ENCODE measurements at places on chromosomes 2 and 18.

GRCh38 chr18:57121542-57122112, 25.3 kb upstream of the BOD1L2 start:
- no peak for DNase-seq

DNA sequence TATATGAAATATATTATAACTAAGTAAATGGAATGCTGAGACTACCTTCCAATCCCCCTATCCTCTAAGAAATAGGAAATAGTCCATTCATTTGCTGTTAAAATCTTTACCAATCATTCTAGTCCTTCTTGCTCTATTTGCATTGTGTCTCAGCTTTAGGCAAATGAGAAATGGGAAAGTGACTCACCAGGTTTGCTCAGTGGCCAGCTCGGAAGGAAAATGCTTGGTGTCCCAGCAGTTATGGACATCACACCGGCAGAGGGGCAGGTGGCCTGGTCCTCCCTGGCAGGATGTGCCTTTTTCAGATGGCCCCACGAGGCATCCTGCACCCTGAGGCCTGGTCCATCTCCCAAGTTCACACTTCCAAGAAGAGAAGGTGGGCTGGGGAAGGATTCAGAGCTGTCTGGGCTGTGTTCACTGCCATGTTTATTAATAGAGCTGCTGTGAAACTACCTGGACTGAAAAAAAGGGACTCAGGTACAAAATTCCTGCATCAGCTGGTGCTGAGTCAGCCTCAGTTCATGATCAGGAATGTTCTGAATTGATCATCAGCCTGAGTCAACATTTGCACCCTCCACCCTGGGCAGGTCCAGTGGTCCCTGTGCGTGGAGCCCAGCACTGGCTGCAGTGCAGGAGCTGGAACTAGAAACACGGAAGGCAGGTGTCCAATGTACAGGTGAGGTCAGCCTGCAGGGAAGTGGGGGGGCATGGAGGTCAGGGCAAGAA, 60.1 kb upstream of the ARL4C start:
- DNase-seq: no peak

- peak; percentile 36 for DNase-seq
These were observed 286.2 kb upstream of the EPAS1 start for GRCh38 chr2:46010925-46011490.

GRCh38 chr18:44917216-44918141, 236.8 kb downstream of the SETBP1 start:
- no peak for DNase-seq

- no peak for DNase-seq
These were observed 13.0 kb downstream of the UXS1 start for GRCh38 chr2:106181064-106181463.

- DNase-seq: no peak
These were observed 35.2 kb downstream of the FAM228A start for GRCh38 chr2:24210106-24210455.

- DNase-seq: no peak
These were observed 19.1 kb downstream of the CTLA4 start for GRCh38 chr2:203886661-203887151.

DNA sequence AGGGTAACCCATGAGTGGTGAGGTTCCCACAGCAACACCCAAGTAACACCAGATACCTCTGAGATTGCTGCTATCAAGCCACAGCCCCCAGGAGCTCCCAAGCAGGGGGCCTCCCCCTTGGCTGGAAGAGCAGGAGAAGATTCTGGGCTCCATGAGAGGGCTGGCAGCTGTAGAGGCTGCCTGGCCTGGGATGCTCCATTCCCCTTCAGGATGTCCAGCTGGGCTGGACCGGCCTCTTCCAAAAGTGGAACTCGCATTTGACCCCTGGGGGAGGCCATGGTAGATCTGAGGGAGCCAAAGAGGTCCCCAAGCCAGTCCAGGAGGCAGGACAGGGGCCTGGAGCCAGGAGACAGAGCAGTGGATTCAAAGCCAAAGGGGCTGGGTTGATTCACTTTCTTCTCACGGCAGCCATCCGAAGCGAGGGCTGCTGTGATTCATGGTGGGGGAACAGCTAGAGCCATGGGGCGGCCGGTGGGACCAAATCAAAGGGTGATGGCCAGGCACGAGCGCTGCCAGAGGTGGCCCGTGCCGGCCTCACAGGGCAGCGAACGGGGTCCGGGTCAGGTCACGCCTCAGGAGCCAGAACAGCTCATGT, 95.3 kb upstream of the ID2 start:
- DNase-seq: no peak

DNA sequence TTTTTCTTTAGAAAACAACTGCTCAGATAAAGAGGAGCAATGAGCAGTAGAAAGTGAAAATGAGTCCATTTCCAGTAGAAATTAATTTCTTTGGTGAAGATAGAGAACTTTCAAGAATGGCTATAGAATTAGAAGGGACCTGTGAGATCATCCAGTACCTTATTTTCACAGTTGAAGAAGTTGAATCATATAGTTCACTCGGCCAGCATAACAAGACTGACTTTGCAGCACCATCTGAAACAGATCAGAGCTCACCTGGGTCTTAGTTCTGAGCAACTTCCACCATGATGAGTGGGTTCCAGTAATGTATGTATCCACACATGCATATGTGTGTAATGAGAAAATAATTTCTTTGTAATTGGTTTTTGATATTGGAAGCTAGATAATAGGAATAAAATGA, 58.6 kb downstream of the CERS6 start:
- DNase-seq: no peak

- DNase-seq: no peak
These were observed 27.1 kb downstream of the STARD7 start for GRCh38 chr2:96181529-96181928.

- no peak for DNase-seq
These were observed 97.0 kb downstream of the XRCC5 start for GRCh38 chr2:216206041-216206703.

DNA sequence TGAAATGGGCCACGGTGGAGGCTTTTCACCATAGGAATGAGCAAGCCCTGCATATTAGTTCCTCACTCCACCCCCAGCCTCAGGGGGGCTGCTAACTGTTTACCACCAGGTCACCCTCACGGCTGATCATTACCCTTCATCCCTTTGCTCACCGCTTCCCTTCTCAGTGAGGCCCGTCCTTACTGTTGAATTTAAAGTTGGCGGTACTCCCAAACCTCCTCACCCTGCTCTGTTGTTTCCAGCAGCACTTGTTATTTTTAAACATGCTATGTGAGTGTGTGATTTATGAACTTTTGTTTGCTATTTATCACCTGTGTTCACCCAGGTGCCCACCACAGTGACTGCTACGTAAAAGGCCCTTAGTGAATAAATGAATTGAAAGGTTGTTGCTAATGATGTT, 243.6 kb downstream of the ZNF407 start:
- DNase-seq: peak; percentile 85

DNA sequence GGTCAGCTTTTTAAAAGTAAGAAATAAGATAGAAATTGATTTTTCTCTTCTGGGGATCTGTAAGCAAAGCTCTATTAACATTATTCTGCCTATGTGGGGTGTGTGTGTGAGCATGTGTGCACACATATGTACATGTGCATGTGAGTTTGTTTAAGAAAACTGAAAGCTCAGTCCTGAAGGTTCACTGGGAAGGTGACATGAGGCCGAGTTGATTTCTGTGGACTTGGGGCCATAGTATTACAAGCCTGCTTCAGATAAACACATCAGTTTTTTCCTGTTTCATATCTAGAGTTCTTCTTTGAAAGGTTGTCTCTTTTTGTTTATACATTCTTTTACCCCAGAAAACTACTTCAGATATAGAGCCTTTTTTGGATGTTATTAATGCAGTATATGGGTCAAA, 83.4 kb downstream of the SERPINB8 start:
- no peak for DNase-seq

DNA sequence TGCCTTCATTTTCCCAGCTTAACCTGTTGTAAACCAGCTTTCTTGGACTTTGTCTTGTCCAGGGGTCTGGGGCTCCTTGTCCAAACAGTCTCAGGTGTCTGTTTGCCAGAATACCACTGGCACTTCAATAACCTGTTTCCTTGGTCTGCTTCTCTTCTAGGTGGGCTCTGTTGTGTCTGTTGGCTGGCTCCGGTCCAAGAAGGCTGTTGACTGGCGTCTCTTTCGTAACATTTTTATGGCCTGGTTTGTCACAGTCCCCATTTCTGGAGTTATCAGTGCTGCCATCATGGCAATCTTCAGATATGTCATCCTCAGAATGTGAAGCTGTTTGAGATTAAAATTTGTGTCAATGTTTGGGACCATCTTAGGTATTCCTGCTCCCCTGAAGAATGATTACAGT, 17.0 kb downstream of the SLC20A1 start:
- no peak for DNase-seq

GRCh38 chr2:40279482-40279881, 172.4 kb downstream of the SLC8A1 start:
- DNase-seq: no peak

DNA sequence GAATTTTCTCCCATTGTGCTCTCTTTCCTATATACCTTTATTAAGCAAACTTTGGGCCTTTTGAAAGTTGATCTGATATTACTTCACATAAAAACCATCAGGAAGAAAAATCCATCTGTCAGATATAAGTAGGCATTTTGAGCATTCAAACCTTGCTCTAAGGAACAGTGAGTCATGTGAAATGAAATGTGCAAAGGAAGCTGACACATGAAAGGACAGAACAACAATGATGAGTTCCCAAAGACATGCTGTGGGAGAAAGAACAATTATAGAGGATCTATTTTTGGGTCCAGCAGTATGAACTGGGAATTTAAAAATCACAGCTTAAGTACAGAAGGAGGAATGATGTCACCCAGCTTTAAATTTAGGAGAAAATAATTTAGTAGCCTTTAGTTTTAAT, 18.1 kb downstream of the CALCRL start:
- DNase-seq: no peak

DNA sequence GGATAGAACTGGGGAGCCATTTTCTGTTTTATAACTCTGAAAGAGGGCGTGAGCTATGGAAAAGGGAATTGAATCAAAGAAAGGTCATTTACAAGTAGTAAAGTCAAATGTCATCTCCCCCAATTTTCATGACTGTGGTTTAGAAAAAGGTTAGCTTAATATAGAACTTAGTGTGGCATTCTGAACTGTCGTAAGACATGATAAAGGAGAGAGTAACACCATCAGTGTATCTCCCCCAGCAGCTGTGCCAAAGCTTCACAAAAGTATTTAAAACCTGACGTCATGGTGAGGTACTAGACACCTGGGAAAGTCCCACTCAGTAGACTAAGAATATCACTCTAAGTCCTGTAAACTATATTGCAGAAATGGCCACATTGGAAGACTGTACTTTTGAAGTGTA, 5.8 kb upstream of the IKZF2 start:
- no peak for DNase-seq

GRCh38 chr2:164810843-164811242, 30.8 kb downstream of the COBLL1 start:
- DNase-seq: no peak

DNA sequence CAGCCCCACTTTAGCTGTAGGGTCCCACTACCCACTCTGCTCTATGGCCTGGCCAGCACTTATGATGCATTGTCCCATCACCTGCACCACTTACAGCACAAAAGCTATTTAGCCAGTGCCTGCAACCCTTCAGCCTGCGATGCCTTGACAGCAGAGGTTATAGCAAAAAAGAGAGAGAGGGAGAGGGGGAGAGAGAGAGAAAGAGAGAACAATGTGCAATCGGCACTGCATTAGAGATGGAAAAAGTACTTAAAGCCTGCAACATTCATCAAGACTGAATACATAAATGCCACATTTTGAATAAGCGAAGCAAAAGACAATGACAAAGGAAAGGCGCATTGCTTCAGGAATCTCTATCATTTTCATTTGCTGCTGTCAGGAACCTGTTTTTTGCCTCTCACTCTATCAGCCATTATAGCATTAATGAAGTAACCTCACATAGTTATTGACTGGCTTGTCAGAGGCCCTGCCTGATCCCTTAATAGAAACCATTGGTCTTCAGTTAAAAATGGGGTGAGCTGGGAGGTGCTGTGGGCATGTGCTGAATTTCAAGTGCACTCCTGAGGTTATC, 833.1 kb downstream of the BCL11A start:
- DNase-seq: no peak

- no peak for DNase-seq
These were observed 248.0 kb downstream of the IKZF2 start for GRCh38 chr2:212903413-212903812.

- DNase-seq: no peak
These were observed 15.6 kb upstream of the INO80C start for GRCh38 chr18:35513181-35513936.

GRCh38 chr2:23549821-23550530, 165.0 kb downstream of the KLHL29 start:
- no peak for DNase-seq

DNA sequence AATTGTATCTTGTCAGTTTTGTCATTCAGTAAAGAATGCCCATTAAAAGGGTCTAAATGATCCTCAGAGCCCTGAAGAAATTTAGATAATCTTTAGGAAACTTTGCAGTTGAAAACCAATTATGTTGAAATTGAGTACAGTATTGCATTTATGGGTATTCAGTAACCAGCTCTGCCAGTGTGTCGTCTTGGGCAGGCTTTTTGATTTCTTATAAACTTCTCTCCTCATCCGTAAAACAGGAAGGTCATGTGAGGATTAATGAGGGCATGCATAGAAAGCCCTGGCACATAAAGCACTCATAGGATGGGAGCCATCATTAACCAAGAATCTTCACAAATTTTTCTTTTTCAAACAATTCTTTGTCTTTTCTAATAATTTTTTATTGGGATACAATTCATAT, 14.8 kb downstream of the PNO1 start:
- no peak for DNase-seq

DNA sequence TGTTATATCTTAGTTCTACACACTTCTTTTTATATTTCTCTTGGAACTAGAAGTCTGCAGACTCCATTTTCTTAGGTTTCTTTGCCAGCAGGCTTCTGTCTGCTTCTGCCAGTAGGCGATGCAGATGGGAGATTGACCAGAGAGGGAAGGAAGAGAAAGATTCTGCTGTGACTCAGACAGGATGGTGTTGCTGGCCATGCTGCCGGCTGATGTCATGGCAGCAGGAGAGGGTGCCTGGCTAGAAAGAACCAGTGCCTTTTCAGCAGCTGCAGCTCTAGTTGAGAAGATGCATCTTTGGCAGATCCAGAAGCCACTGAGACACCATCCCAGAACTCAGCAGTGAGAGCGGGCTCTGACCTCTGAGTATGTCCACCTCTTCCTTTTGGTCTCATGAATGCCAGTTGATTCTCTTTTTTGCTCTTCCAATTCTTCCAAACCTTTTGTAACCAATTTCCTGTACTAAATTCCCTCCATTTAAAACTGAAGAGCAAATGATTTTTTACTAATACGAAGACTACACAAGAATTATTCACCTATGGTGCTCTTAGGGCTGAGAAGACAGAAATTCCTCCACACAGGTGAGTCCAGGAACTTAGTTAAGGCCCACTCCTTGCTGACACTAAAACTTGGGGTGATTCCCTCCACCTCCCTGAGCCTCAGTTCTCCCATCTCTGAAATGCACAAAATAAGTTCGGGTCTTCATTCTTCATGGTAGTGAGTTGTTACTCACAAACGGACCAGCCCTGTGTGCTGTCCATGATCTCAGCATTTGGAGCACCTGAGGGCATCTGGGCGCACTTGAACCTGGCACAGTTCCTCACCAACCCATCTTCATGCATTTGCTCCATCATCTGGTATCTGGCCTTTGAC, 200.7 kb downstream of the MYCN start:
- DNase-seq: no peak

Measured in NCI-H1105 treated with DMSO at 0.1 percent for 48 hours (cell line).